ENCODE measurements at places on chromosomes 1 and 21.

DNA sequence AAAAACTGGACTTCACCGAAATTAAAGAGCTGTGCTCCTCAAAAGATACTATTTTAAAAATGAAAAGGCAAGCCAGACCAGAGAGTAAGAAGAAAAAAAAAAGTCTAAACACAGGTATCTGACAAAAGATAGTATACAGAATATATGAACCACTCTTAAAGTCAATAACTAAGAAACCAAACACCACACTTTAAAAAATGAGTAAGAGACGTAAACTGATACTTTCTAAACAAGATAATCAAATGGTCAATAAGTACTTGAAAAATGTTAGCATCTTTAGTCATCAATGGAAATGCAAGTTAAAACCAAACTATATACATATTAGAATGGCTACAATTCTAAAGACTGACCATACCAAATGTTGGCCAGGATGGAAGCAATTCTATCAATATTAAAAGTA, 77.6 kb downstream of the EVI5 start:
- no peak for DNase-seq

- no peak for DNase-seq
Measured at GRCh38 chr1:185735701-185736064, 1.5 kb downstream of the HMCN1 start.

GRCh38 chr1:101262060-101262459, 25.2 kb downstream of the S1PR1 start:
- no peak for DNase-seq

GRCh38 chr1:114702737-114703136, 7.4 kb upstream of the AMPD1 start:
- DNase-seq: no peak

- no peak for DNase-seq
Measured at GRCh38 chr1:91765293-91765692, 120.7 kb downstream of the TGFBR3 start.

- no peak for DNase-seq
Measured at GRCh38 chr1:43340559-43340958, 2.9 kb downstream of the MPL start.

GRCh38 chr21:25897383-25897782, 162.6 kb downstream of the GABPA start:
- no peak for DNase-seq

GRCh38 chr1:159132271-159132881, 39.0 kb upstream of the CADM3 start:
- DNase-seq: no peak

- no peak for DNase-seq
Measured at GRCh38 chr1:99004254-99004860, 304 bp downstream of the PLPPR5 start.

DNA sequence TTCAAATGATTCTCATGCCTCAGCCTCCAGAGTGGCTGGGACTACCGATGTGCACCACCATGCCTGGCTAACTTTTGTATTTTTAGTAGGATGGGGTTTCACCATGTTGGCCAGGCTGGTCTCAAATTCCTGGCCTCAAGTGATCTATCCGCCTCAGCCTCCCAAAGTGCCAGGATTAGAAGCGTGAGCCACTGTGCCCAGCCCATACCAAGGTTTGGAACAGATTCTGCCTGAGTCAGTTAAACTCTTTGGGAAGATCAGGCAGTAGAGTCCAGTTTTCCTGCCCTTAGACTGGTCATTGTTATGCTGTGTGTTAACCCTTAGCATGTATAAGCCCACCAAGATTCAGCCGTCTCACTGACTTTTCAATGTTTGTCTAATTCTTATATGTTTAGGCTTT, 48.3 kb upstream of the LYPLAL1 start:
- no peak for DNase-seq

GRCh38 chr1:212611000-212611948, 2.7 kb downstream of the ATF3 start:
- DNase-seq: no peak
